CD4-positive, alpha-beta T cell treated with Interleukin-6 at 100 ng/mL for 8 hours (primary cell): ENCODE measurements at places on chromosomes 5 and 9.

DNA sequence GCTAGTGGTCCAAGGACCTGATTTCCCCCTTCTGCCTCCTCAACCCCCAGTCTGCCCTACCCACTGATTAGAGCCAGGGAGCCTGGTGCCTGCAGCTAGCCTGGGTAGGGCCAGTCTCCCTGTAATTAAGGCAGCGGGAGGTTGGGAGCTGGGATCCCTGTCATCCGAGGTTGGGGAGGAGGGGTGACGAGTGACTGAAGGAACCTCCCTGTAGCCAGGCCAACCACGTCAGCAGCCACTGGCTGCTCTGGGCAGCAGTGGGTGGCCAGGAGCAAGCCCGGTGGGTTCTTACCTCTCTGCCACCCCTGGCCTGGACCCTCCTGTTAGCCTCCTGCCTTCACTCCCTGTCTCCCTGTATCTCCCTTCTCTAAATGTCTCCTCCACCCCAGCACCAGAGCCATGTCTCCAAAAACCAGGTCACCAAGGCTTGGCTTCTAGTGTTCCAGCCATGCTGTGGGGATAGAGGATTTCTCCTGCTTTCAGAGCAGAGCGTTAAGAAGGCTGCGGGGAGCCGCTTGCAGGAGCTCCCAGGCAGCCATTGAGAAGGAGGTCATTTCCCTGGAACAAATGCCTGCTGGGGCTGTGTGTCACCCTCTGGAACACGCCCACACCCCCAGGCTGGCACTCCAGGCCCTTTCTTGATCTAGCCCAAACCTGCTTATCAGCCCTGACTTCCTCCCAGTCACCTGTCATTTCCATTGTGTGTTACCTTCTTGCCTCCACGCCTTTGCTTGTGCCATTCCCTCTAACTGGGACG lies 65.0 kb upstream of the GGTA1 start:
- DNase-seq = no peak

- no peak for DNase-seq
Measured at GRCh38 chr5:136364307-136364706, 1.0 kb downstream of the TRPC7 start.

DNA sequence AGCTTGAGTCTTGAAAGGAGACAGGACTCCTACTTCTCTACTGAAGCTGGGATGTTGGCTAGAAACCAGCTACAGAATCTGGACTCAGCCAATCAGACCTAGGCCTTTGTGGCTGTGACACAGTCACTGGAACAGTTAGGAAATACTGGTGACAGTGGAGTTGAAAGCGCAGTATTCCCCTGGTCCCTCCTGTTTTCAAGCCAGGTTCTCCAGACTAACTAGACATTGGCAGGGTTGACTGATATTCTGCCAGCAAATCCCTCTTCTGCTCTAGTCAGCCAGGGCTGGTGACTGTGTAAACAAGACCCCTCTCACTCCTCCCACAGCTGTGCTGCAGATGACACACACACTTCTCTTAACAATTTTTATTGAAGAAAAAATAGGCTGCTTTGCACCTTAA lies 8.7 kb downstream of the SHROOM1 start:
- DNase-seq = no peak

- DNase-seq = no peak
Measured at GRCh38 chr9:84990416-84990815, 320.9 kb downstream of the NTRK2 start.

DNA sequence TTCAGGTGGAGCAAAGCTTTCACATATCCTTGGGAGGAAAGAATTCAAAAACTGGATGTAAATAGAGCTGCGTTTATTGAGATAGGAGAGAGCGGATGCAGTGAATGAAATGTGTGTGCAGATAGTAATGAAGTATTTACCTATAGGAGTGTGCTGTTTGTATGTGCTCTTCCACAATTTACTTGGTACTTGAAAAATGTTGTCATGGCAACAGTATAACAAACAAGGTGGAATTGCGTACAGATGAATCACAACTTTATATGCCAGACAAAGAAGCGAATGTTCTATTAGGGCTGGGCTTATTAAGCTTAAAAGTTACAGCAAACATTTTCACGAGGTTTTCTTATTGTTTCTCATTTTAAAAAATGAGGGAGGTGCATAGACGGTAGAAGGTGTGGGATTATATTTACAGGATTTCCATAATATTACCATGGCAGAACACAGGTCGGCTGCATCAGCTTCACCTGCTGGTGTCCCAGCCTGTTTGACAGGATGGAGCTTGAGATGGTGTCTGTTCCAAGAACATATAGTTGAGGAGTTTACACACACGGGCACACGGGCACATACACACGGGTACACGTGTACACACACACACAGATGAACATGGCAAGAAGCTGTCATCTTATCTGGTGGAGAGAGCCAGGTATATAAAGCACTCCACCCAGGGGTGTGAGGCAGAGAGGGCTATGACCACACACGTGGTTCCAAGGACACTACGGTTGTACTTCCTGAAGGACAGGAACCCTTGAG lies 155.7 kb downstream of the RMI1 start:
- DNase-seq = no peak

GRCh38 chr5:148790545-148791333 lies 35.7 kb upstream of the ADRB2 start:
- DNase-seq = no peak

- no peak for DNase-seq
Measured at GRCh38 chr9:127954831-127955293, 17.2 kb upstream of the DPM2 start.

- DNase-seq = no peak
Measured at GRCh38 chr5:111995701-111996100, 238.7 kb upstream of the NREP start.

- DNase-seq = no peak
Measured at GRCh38 chr9:90251316-90251715, 391.3 kb downstream of the DIRAS2 start.

- no peak for DNase-seq
Measured at GRCh38 chr9:133916159-133916541, 76.0 kb downstream of the VAV2 start.

DNA sequence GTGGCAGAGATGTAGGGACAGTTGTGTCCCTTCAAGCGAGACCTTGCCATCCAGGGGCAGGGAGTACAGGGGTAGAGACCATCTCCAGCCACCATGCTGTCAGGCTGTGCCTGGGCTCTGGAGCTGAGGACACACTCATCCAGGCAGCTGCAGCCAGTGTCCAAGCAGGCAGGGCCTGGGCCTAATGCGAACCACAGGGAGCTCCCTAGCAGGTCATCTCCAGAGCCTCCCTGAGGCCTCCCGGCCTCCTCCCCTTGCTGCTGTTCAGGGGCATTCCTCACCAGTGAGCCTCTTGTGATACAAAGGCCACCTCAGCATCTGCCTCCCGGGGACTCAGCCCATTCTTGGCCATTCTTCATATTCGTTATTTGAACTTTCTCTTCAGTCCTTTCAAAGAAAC lies 35.0 kb downstream of the TPPP start:
- DNase-seq = no peak

- DNase-seq = peak; percentile 49
Measured at GRCh38 chr9:91150998-91151717, 210.6 kb downstream of the AUH start.

GRCh38 chr5:98268162-98268860 lies 505.2 kb upstream of the RGMB start:
- no peak for DNase-seq

DNA sequence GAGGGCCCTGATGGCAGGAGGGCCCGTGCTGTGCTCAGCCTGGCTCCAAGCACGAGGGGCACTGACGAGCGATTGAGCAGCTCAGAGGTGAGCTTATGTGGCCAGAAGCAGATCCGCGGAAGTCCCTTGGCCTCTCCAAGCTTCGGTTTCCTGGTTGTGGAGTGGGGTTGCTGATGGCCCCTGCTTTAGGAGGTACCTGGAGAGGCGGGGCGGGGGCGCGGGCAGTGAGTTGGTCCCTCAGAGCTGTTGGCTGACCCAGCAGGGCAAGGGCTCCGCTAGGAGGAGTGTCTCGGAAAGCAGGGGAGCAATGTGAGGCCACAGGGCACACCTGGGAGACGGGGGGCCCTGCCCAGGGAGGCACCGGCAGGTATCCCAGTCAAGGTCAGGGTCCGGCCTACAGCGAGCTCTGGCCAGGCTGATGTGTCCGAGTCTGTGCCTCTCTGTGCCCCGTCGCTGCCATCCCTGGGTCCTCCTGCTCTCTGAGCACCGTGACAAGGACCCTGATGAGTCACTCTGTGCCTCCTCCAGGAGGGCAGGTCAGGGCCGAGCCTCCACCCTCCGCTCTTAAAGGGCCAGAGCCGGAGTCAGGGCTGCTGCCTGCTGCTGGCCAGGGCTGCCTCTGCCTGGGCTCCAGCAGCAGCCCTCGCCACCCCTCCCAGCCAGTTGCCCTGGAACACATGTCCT lies 14.8 kb downstream of the NCS1 start:
- no peak for DNase-seq

- no peak for DNase-seq
Measured at GRCh38 chr5:53930457-53930856, 370.0 kb downstream of the NDUFS4 start.

GRCh38 chr9:81861644-81862043 lies 66.6 kb upstream of the SPATA31D4 start:
- DNase-seq = no peak

- no peak for DNase-seq
Measured at GRCh38 chr9:97895695-97896332, 26.5 kb downstream of the TRMO start.

DNA sequence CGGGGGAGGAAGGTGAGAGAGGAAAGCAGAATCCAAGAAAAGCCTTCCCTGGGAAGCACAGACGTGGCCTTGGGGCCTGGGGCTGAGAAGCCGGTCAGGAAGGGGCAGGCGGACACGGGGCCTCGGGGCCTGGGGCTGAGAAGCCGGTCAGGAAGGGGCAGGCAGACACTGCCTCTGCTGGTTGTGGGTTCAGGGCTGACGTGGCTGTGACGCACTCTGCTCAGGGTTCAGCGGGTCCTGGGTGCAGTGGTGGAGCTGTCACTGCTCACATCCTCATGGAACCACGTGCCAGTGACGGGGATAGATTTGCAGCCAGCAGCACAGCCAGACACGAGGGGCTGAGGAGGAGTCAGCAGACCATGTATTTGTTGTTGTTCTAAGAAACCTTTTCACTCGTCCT lies 12.8 kb downstream of the PAEP start:
- DNase-seq = no peak

- no peak for DNase-seq
Measured at GRCh38 chr9:112852741-112853504, 37.8 kb downstream of the SLC46A2 start.

GRCh38 chr5:137730336-137730735 lies 5.6 kb downstream of the KLHL3 start:
- no peak for DNase-seq

DNA sequence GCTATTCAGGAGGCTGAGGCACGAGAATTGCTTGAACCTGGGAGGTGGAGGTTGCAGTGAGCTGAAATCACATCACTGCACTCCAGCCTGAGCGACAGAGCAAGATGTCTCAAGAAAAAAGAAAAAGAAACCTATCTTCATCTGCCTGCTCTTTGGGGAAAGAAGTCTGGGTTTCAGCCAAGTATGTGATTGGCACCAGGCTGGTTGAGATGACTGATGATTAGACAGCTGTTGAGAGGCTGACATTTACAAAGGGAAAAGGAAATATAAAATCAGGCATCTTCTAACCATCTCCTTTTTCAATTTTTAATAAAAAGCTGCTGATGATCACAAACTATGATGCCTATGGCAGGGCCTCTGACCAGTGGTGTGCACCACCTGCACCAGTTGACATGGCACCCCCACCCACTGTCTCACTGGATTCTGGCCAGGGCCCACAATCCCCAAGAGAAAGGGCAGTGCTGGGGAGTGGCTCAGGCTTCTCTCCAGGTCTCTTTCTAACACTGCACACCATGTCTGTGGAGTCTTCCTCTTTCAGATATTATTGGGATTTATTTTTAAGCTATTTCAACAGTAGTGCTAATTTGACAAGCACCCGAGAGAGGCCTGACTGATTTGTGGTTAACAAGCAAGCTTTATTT lies 17.2 kb upstream of the C5orf15 start:
- no peak for DNase-seq

GRCh38 chr5:135462304-135462703 lies 10.2 kb upstream of the TIFAB start:
- peak; percentile 30 for DNase-seq
